ENCODE measurements at places on chromosomes 5 and 9.

GRCh38 chr9:136903041-136903554, 16.8 kb downstream of the TRAF2 start:
- no peaks in the 10 kb centered on the region for H3K4me1 ChIP-seq
- no peak overlapping the region for H3K4me3 ChIP-seq
- no peaks in the 10 kb centered on the region for H3K27me3 ChIP-seq
- peak overlapping the region; percentile 84 for H3K27ac ChIP-seq

DNA sequence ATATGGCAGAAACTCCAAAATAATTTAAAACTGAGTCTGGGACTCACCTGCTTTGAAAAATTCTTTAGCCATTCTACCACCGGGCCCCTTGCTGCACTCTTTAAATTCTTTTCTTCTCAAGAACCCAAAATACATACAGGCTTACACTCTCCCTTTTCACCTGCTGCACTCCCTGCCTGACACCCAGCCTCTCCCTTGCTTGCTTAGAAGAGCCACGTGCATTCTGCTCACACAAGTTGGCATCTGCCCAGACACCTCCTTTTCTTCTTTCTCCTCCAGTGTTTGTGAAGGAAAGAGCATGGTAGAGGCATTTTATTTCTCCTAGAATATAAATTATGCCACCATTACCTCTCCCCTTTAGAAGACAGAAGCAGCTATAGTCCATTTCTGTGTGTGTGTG, 39.0 kb upstream of the AOPEP start:
- H3K27me3 ChIP-seq, result no peaks in the 10 kb centered on the region
- no peaks in the 10 kb centered on the region for H3K4me1 ChIP-seq
- DNase-seq, result no peak
- no peak overlapping the region for H3K4me3 ChIP-seq
- no peaks in the 10 kb centered on the region for H3K36me3 ChIP-seq

- H3K36me3 ChIP-seq, result no peaks in the 10 kb centered on the region
- H3K27ac ChIP-seq, result no peak overlapping the region
- no peak overlapping the region for H3K4me3 ChIP-seq
These were observed 106.9 kb upstream of the SEMA6A start for GRCh38 chr5:116681334-116682013.

DNA sequence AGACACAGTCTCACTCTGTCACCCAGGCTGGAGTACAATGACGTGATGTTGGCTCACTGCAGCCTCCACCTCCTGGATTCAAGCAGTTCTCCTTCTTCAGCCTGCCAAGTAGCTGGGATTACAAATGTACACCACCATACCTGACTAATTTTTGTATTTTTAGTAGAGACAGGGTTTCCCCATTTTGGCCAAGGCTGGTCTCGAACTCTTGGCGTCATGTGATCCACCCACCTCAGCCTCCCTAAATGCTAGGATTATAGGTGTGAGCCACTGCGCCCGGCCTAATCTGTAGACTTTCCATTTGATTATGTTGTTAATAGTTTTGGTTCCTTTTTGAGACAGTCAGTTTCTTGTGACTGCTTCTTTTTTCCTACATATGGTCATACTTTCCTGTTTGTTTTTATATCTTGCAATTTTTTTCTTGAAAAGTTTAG, 31.0 kb downstream of the MTREX start:
- no peaks in the 10 kb centered on the region for H3K4me1 ChIP-seq
- no peak overlapping the region for H3K27ac ChIP-seq
- H3K4me3 ChIP-seq, result no peak overlapping the region
- no peak for DNase-seq
- H3K27me3 ChIP-seq, result no peaks in the 10 kb centered on the region

GRCh38 chr9:36946653-36947052, 87.4 kb downstream of the PAX5 start:
- no peak overlapping the region for H3K4me3 ChIP-seq
- DNase-seq, result no peak
- H3K36me3 ChIP-seq, result no peaks in the 10 kb centered on the region

GRCh38 chr9:130887494-130888144, 9.0 kb downstream of the QRFP start:
- H3K27ac ChIP-seq, result no peak overlapping the region
- no peaks in the 10 kb centered on the region for H3K27me3 ChIP-seq
- H3K4me3 ChIP-seq, result no peak overlapping the region
- no peaks in the 10 kb centered on the region for H3K4me1 ChIP-seq

- no peaks in the 10 kb centered on the region for H3K27me3 ChIP-seq
- peaks cover 14% of the 10 kb centered on the region for H3K4me1 ChIP-seq
- H3K36me3 ChIP-seq, result no peaks in the 10 kb centered on the region
- H3K27ac ChIP-seq, result no peak overlapping the region
- no peak for DNase-seq
These were observed 28.0 kb upstream of the PLIN2 start for GRCh38 chr9:19155106-19155935.

- no peaks in the 10 kb centered on the region for H3K36me3 ChIP-seq
- peak overlapping the region; percentile 46 for H3K4me3 ChIP-seq
- peak; percentile 85 for DNase-seq
- H3K27me3 ChIP-seq, result no peaks in the 10 kb centered on the region
- peaks cover 59% of the 10 kb centered on the region for H3K4me1 ChIP-seq
- H3K27ac ChIP-seq, result peak overlapping the region; percentile 92
These were observed 16.1 kb upstream of the CRB2 start for GRCh38 chr9:123339666-123340510.

- DNase-seq, result no peak
- H3K4me3 ChIP-seq, result no peak overlapping the region
- no peaks in the 10 kb centered on the region for H3K36me3 ChIP-seq
- peaks cover 11% of the 10 kb centered on the region for H3K4me1 ChIP-seq
These were observed 4.4 kb upstream of the SLC4A9 start for GRCh38 chr5:140355546-140355945.

GRCh38 chr9:123472862-123473614, 117.0 kb downstream of the CRB2 start:
- no peaks in the 10 kb centered on the region for H3K27me3 ChIP-seq
- no peak for DNase-seq
- H3K27ac ChIP-seq, result no peak overlapping the region

DNA sequence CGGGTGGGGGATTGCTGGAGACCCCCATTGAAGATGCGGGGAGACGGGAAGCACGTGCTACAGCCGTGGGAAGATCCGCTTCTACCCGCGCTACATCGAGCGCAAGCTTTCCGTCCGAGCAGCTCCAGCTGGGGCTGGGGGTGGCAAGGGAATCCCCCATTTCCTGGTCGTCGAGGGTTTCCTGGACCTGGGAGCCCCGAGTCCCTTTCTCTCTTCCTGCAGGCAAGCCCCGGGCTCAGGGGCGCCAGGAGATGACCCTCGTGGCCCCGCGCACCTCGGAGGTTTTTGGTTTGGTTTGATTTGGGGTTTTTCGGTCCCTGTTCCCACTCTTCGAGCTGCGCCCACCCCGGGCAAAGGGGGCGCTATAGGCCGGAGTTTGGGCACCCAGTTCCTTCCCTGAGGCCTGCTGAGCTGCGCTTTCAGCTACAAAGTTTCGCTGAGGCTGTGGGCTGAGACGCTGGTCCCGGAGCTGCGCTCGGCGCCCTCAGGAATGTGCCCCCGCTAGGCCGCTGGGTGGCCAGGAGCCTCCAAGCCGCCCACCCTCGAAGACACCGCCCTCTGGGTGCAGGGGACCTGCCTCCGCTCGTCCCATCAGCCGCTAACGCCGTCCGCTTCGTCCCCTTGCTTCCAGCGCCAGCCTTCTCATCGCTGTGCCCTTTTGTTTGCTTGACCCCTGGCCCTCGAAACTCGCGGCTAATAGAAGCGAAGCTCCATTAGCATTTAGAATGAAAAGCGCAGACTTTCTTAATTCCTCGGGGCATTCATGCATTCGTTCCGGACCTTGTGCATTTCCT, 2.9 kb downstream of the NR4A3 start:
- peak overlapping the region; percentile 59 for H3K4me3 ChIP-seq
- no peak overlapping the region for H3K27ac ChIP-seq
- H3K4me1 ChIP-seq, result peaks cover 23% of the 10 kb centered on the region
- H3K36me3 ChIP-seq, result no peaks in the 10 kb centered on the region
- peak; percentile 59 for DNase-seq
- peaks cover 98% of the 10 kb centered on the region for H3K27me3 ChIP-seq

DNA sequence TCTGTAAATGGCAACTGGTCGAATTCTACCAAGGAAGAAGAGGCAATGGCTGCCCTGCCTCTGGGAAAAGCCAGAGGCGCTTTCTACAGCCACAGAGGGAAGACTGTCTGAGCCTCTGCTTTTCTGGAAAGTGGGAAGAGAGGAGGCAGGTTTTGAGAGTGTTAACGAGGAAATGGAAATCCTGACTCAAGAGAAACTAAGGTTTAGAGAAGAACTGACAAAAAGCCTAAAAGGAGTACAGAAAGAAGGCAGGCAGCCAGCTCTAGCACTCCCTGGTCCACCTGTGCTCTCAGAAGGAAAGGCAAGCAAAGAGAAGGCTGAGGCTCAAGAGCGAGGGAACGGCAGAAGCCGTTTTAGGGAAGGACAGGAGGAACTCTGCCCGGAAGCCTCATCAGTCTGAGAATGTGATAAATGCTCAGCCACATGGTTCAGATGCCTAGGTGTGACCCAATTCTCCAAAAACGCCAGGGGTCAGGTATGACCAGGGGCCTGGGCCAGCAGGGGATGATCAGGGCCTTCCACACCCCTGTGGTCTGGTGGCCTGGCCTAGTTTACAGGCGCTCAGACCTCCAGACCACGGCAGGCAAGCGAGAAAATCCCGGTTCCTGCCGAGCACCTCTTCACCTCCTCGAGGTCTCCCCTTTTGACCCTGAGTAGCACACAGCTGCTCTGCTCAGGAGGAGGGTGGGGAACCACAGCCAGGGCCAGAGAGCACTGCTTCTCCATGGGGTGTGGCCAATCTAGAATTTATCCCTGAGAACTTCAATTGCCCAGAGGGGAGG, 79.9 kb upstream of the FBXW11 start:
- H3K27me3 ChIP-seq, result no peaks in the 10 kb centered on the region
- no peak for DNase-seq
- no peaks in the 10 kb centered on the region for H3K4me1 ChIP-seq
- no peak overlapping the region for H3K4me3 ChIP-seq

GRCh38 chr9:95249986-95250385, 67.5 kb downstream of the FANCC start:
- H3K4me3 ChIP-seq, result no peak overlapping the region
- DNase-seq, result no peak
- no peaks in the 10 kb centered on the region for H3K27me3 ChIP-seq
- no peaks in the 10 kb centered on the region for H3K36me3 ChIP-seq

DNA sequence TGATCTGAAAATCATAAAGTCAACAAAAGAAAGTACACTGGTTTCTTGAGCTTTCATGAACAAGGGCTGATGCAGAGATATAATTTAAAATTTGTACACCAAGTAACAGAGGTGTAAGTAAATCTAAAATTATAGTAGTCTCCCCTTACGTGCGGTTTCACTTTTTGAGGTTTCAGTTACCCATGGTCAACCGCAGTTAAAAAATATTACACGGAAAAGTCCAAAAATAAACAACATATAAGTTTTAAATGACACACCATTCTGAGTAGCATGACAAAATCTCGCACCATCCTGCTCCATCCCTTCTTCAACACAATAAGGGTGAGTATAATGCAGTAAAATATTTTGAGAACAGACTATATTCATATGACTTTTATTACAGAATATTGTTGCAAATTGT, 54.4 kb downstream of the AUH start:
- peaks cover 4% of the 10 kb centered on the region for H3K36me3 ChIP-seq
- H3K4me1 ChIP-seq, result no peaks in the 10 kb centered on the region
- no peak overlapping the region for H3K4me3 ChIP-seq
- no peaks in the 10 kb centered on the region for H3K27me3 ChIP-seq
- no peak overlapping the region for H3K27ac ChIP-seq

GRCh38 chr9:127263664-127264063, 910 bp upstream of the GARNL3 start:
- peaks cover 3% of the 10 kb centered on the region for H3K27me3 ChIP-seq
- H3K4me1 ChIP-seq, result no peaks in the 10 kb centered on the region
- no peak for DNase-seq
- no peaks in the 10 kb centered on the region for H3K36me3 ChIP-seq
- no peak overlapping the region for H3K4me3 ChIP-seq

DNA sequence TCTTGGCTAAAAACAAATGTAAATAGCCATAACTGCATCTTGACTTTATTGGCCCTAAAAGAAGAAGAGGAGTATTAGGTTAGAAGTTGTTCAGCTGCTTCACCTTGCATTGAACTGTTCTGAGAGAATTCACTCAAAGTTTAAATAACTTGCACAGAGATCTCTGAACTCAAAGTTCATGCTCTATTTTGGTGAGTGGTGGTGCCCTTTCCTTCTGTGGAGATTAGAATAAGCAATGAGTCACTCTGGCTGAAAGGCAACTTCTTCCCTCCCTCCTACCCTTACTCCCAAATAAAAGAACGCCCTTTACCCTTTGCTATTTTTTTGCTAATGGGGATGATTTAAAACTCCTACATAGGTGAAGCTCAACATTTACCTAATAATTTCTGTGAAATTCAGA, 48.9 kb downstream of the ERMP1 start:
- no peak overlapping the region for H3K27ac ChIP-seq
- H3K27me3 ChIP-seq, result no peaks in the 10 kb centered on the region
- DNase-seq, result no peak
- H3K4me3 ChIP-seq, result no peak overlapping the region

DNA sequence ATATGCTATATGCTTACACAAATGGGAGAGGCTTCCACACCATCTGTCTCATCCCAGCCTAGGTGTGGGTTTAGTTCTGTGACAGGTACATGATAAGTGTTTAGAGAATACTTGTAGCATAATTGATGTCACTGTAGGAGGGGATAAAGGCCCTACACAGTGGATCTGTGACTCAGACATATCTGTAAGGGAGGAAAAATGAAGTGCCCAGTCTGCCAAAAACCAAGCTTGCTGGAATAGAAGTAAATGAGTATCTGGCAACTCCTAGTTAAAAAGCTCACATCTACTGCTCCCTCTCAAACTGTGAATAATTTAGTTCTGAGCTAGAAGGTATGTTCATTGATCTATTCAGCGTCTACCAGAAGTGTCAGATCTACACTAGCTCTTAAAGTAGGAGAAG, 38.9 kb upstream of the FAM174A start:
- no peaks in the 10 kb centered on the region for H3K4me1 ChIP-seq
- H3K36me3 ChIP-seq, result no peaks in the 10 kb centered on the region
- DNase-seq, result no peak
- no peaks in the 10 kb centered on the region for H3K27me3 ChIP-seq
- no peak overlapping the region for H3K4me3 ChIP-seq

GRCh38 chr9:91865041-91865440, 85.0 kb downstream of the ROR2 start:
- no peaks in the 10 kb centered on the region for H3K27me3 ChIP-seq
- H3K36me3 ChIP-seq, result no peaks in the 10 kb centered on the region
- no peaks in the 10 kb centered on the region for H3K4me1 ChIP-seq
- H3K27ac ChIP-seq, result no peak overlapping the region

- no peaks in the 10 kb centered on the region for H3K36me3 ChIP-seq
- peaks cover 48% of the 10 kb centered on the region for H3K27me3 ChIP-seq
- H3K4me1 ChIP-seq, result peaks cover 15% of the 10 kb centered on the region
- DNase-seq, result no peak
- H3K4me3 ChIP-seq, result no peak overlapping the region
- H3K27ac ChIP-seq, result no peak overlapping the region
These were observed 84.9 kb upstream of the HSPA9 start for GRCh38 chr5:138660051-138660572.
